ENCODE measurements at places on chromosomes 11 and 22. TPM values are rescaled to one million over a fixed set of nuclear protein-coding genes. Genes with fewer than 3 reads are reported as not detected.

HEPHL1 gene
- total RNA-seq: not detected

FAM83F gene
- total RNA-seq: 1.0 TPM

OR8D4 gene
- total RNA-seq: not detected

TMA7B gene
- 0.57 TPM for total RNA-seq

LARGE2 gene
- 2.4 TPM for total RNA-seq

APOA5 gene
- not detected for total RNA-seq
